Fibroblast of skin of abdomen (primary cell): ENCODE measurements at places on chromosomes 13 and 19.

GRCh38 chr13:34258646-34259386, 440.9 kb downstream of the RFC3 start:
- DNase-seq: peak; percentile 70

DNA sequence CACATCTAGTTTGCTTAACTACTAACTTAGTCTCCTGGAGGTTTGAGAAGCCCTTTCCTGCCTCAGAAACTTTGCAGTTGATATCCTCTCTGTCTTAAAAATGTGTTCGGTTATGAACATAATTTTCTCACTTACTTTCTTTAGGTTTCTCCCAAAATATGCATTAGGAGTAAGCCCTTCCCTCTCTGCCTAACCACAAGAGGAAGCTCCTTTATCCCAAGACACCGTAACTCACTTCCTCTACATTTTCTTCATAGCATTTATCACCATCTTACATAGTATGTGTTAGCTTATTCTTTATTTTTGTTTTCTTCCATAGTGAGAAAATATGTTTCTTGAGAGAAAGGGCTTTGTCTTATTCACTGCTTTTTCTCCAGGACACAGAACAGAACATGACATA, 952.5 kb upstream of the ATXN8OS start:
- DNase-seq: no peak

DNA sequence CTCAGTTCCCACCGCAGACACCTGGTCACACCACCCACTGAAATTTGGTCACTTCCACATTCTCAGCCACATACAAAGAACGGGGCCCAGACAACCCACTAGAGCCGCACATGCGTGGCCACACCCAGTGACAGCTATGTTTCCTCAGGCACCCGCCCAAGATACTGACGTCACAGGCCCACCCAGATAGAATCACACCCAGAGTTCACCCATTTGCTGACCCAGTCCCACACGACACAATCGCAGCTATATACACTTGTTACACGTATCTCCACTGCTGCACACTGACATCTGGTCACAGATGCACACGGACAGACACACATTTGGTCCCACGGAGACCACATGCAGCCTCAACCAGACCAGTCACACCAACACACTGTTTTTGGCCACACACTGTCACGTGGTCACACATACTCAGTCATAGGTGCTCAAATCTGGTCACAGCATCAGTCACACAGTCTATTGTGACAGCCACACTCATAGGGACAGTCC, 2.9 kb downstream of the NUMBL start:
- DNase-seq: peak; percentile 65

- DNase-seq: peak; percentile 23
These were observed 144.6 kb downstream of the GGACT start for GRCh38 chr13:100443998-100444328.

DNA sequence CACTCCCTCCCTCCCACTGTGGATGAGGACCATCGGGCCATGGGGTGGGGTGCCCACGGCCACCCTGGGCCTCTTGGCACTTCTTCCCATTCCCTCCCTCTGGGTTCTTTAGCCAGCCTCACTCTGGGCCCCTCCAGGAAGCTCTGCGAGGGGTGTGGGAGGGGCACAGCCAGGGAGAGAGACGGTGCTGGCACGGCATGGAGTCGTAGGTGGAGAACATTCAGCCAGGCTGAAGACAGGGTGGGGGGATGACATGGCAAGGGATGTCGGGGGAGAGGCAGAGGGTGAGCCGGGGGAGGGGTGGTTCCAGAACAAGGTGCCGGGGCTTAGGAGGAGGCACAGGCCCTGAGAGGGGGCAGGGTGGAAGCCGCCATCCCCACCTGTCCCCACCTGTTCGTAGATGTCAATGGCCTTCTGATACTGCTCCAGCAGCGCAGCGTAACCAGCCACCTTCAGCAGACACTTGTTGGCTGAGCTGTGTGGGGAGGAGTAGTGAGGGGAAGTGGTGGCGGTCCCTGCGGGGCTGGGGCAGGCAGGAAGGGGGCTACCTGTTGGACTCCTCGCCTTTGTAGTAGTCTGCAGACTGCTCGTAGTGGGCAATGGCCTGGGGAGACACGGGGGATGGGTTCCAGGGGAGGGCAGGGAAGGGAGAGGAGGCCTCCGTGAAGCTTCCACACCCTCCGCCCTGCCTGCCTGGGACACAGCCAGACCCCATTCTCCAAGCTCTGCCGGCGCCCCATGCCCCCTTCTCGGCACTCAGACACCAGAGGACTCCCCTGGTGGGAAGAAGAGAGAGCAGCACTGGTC, 8.8 kb upstream of the KPTN start:
- no peak for DNase-seq

- no peak for DNase-seq
These were observed 85.7 kb upstream of the MBNL2 start for GRCh38 chr13:97136418-97136817.

DNA sequence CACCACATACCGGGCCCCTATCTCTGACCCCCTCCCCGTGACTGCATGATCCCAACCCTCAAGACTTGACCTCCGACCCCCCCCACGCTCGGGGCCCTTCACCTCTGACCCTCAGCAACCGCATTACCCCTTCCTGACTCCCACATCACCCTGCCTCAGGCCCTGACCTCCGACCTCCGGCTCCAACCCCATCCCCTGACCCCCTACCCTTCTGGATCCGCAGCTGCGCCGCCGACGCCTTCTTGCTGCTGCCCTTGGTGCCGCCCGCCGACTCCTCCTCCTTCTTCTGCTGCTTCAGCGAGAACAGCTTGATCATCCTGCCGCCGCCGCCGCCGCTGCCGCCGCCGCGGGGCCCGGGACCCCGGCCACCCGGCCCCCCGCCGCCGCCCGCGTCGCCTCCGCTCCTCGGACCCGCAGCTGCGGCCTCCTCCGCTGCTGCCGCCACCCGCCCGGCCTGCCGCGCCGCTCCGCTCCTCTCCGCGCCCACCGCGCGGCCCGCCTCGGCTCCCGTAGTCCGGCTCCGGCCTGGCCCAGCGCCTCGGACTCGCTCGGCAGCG, at the start of gene UBE2M:
Gene UBE2M (minus strand): TSS at position 546 of the 557 bp plus-strand sequence. CDS start 230 bp downstream, at position 316.
- DNase-seq: no peak

DNA sequence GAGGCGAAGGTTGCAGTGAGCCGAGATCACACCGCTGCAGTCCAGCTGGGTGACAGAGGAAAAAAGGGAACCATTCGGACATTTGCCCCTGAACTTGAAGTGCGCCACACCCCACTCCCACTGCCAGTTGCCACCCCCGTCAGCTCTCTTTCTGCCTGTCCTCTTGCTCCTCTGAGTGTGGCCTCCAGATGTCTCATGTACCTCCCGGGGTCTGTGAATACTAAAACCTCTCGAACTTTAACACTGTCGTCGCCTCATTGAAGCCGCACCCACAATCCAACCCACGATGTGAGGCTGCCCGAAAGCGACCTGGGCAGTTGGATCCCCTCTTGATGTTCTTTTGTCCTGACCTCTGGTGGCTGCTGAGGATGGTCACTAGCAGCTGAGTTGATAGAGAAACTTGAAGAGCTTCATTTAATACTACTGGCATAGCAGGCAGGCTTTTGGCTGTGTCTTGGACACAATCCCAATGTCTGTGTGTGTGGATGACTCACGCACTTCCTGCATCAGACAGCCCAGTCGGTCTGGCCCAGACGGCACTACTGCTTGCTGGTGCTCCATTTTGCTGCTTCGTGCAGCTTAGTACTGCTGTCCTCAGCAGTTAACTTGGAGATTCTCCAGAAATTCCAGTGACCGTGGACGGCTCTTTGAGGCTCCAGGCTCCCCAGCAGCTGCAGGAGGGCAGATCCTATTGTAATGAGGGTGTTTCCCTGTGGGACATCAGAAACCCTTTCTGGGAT, 4.2 kb downstream of the FPR3 start:
- DNase-seq: peak; percentile 98

DNA sequence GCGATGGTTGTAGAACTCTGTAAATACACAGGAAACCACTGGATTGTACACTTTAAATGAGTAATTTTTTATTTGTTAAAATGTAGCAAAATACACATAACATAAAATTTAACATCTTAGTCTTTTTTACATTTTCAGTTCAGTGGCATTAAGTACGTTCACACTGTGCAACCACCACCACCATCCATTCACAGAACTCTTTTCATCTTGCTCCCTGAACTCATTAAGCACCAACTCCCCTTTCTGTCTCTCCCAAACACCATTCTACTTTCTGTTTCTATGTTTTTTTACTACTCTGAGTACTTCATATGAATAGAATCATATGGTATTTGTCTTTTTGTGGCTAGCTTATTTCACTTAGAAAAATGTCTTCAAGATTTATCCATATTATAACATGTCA, 2.7 kb upstream of the UBL3 start:
- DNase-seq: peak; percentile 16

DNA sequence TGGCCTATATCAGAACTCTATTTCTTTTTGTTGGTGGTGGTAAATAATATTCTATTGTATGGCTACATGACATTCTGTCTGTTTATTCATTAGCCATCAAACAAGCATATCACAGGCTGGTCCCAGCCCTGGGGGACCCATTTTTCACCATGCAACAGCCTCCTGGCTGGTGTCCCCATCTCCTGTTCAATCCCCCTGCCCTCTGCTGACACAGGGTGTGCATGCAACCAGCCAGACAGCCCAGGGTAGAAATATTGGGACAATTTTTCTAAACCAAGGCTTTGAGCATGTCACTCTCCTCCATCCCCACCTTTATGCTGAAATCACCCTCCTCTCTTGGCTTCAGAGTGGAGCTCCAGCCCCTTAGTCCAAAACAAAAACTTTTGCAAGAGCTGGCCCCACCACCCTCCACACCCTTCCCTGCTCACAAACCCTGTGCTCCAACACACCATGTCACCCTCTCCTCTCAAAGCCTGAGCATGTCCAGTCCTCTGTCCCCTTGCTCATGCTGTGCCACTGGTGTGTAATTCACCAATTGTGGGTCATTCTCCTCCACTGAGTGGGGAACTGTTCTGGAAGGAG, 153.0 kb upstream of the UQCRFS1 start:
- no peak for DNase-seq
